Activated naive CD8-positive, alpha-beta T cell treated with anti-CD3 and anti-CD28 coated beads for 36 hours (primary cell): ENCODE measurements at places on chromosomes 5 and 9. TPM values are rescaled to one million over a fixed set of nuclear protein-coding genes. Genes with fewer than 3 reads are reported as not detected.

GRCh38 chr5:128538250-128539037 is 399 bp upstream of the FBN2 start:
- DNase-seq = no peak

The MLLT3 gene
- 69.9 TPM for total RNA-seq

The ARL14EPL gene
- not detected for total RNA-seq

DNA sequence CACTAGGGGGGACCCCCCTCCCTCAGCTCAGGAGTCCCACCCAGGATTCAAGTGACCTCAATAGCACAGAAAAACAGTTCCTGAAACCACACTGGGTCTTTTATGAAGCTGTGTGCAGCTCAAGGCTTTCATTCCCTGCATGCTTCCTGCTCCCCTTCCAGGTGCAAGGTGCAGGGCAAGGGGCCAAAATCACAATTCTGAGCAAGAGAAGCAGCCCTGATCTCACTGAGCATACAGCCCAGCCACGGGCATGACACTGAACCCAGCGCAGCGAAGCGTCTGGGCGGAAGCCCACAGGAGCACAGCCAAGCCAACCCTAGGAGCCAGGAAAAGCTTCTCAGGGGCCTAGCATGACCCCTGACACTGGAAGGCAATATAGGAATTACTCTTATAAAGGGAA is 62.9 kb downstream of the IRX2 start:
- no peak for DNase-seq

DNA sequence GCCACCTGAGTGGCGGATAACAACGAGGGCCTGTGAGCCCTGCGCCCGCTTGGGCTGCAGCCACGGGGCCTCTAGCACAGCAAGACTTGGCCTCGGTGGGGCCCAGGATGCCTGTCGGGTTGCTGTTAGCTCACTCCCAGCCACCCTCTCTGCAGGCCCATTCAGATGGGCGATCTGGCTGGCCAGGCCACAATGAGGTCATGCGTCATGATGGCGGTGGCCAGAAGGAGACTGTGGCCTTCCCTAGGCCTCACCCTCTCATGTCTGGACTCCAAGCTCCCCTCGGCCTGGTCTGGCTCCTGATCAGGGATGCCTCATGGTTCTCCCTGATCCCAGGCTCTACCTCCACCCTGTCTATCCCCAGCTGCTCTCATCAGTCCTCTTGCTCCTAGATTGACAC is 19.0 kb upstream of the TCOF1 start:
- no peak for DNase-seq

GRCh38 chr5:2574155-2574554 is 177.3 kb downstream of the IRX2 start:
- no peak for DNase-seq

The NEURL1B gene
- total RNA-seq = 0.10 TPM

GRCh38 chr9:109974143-109974917 is 194.3 kb downstream of the PALM2AKAP2 start:
- DNase-seq = peak; percentile 17

The SH3RF2 gene
- total RNA-seq = not detected

- no peak for DNase-seq
Observed at GRCh38 chr5:52999344-52999949, 10.3 kb downstream of the ITGA2 start.

The ATOSB gene
- 4.1 TPM for total RNA-seq

DNA sequence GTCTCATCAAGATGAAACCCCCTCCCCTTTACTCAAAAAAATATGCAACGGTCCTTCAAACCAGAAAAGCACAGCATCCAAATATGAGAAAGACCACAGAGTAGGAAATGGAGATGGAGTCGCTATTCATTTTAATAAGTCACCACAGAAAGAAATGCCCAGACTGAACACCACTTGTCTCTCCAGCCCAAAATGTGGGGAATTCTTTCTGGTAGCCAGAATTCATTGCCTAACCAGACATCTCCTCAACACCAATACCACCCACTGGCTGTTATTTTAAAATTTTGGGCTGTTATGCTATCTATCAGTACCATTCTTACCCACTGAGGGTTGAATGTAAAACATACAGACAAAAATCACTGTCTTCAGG is 100.1 kb downstream of the SUSD1 start:
- no peak for DNase-seq

The TMOD1 gene
- total RNA-seq = 1.5 TPM

The RGS7BP gene
- not detected for total RNA-seq

The PAXX gene
- 60.1 TPM for total RNA-seq

GRCh38 chr9:36284226-36284625 is 26.0 kb upstream of the GNE start:
- no peak for DNase-seq

DNA sequence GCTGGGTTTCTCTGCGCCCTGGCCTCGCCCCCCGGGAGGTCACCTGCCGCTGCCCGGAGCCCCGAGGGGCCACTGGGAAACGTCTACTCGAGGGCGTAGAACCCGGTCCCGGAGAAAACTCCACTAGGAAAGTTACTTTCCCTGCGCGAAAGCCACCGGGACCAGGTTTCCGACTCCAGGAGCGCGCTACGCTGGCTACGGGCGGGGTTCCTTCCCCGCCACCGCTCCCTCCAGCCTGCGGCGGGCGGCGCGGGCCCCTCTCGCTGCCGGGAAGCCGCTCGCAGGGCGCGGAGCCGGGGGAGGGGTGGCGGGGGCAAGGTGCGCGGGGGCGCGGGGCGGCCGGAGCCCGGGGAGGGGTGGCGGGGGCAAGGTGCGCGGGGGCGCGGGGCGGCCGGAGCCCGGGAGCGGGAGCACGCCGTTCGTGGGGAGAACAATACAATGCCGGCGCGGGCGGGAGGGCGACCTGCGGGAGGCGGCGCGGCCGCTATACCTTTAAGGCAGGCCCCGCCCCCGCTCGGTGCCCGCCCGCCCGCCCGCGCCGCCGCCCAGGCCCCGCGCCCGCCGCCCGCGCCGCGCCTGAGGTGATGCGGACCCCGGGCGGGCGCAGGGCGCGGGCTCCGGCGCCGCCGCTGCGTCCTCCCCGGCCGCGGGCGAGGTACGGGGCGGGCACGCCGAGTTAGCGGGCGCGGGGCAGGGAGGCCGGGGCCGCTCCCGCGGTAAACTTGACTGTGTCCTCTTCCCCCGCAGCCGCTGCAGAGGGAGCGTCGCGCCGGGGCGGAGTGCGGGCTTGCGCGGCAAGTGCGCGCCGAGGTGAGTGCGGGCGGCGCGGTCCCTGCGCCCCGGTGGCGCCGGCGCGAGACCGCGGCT is 278.1 kb downstream of the AOPEP start:
- peak; percentile 32 for DNase-seq

DNA sequence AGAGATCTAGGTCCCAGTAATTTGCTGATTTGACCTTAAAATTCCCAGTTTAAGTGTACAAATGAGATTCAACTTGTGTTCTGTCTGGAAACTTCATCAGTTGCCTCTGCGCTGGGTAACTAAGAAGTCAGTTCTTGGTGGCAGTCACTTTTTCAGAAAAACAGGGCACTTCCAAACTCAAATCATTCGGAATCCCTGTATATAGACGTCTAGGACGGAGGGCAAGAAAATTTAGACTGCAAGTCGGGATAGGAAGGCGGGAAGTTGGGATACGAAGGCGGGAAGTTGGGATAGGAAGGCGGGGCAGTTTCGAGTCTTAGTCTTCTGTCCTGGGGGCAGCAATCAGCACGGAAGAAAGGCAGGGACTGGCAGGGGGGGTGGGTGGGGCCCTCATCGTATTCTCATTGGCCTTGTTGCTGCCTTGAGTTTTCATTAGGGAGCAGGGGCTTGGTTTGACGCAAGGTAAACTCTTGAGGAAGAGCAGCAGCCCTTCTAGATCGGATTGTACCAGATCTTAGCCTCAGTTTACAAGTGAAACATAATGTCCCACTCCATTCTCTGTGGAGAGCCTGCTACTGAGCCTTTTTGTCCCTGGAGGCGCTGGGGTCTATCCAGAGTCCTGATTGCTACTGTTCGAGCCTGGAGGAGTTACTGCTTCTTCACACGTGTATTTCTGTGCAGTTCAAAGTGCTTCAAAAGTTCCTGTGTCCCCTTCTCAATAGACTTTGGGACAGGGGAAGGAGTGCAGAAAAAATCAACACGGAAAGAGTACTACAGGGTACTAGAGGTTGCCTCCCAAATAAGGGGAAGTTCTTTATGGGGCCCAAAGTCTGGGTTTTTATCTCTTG is 2.7 kb upstream of the PURA start:
- no peak for DNase-seq

The PRRX2 gene
- total RNA-seq = 0.66 TPM

DNA sequence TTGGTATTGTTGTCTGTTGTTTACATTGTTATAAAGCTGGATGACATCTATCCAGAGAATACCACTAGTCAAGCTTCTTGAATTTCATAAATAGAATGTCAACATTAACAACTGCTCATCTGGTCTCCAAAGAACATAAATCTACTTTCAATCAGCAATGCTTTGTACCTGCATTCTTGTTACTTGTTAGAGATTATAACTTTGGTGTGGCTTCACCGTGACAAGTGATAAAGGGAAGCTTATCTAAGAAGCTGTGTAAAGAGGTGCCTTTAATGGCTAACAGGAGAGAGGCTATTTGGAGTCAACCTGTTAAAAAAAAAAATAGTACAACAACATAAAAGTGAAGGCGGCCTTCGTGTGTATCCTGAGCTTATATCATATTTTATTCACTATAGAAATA is 41.8 kb downstream of the MUSK start:
- DNase-seq = no peak

DNA sequence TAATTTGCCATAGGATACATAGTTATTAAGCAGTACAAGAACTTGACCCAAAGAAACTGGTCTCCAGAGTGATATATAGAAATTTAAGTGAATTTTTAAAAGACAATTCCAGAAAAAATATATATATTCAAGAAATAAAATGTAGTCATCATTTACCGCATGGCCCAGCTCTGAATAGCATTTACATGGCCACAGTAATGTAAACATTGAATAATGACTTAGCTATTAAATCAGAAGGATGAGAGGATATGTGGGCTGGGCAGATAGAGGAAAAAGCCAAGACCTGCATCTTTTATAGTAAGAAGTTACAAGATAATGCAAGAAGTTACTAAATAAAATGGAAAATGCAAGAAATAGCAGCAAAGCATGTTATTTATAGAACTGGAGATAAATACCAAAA is 405.2 kb upstream of the WWC1 start:
- no peak for DNase-seq

DNA sequence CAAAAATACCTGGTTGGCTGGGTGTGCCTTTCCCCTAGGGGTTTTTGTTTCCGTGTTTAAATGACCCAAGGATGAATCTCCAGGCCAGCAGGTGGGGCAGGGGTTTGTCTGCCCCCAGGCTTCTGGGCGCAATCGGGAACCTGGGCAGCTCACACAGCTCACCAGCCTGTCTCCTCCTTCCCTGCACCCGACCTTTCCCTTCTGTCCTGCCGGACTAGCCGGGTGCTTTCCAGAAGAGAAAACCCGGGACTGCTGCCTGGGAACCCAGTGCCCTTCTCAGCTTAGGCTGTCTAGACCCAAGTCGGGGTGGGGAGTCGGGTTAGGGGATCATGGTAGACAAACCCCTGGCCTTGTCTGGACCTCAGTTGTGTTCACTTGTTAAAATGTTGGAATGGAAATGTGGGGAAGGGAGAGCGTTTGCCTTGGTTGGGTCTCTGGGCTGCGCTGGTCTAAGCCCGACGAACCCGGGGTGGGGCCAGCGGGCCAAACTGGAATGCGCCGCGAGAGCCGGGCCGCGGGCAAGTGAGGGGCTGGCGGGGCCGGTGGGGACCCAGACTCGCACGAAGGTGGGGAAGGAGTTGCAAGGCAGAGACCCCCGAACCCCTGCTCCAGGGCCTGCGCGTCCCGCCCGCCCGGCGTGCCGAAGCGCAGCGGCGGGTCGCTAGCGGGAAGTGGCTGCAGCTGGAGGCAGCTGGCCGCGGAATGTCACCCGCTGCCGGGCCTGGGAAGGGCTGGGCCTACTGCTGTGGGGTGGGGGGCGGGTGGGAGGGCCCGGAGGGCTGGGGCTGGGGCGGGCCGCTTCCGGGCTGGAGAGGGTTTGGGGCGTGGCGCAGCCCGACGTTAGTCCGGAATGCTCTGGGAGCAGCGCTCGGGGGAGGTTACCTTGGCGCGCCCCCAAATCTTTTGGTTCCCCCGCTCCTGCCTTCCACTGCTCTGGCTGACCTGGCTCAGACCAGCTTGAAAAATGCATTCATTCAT is 84.6 kb downstream of the DAB2IP start:
- no peak for DNase-seq

GRCh38 chr5:74433896-74434829 is 206.4 kb downstream of the ENC1 start:
- DNase-seq = no peak

- no peak for DNase-seq
Observed at GRCh38 chr5:36222620-36223019, 19.1 kb downstream of the NADK2 start.

DNA sequence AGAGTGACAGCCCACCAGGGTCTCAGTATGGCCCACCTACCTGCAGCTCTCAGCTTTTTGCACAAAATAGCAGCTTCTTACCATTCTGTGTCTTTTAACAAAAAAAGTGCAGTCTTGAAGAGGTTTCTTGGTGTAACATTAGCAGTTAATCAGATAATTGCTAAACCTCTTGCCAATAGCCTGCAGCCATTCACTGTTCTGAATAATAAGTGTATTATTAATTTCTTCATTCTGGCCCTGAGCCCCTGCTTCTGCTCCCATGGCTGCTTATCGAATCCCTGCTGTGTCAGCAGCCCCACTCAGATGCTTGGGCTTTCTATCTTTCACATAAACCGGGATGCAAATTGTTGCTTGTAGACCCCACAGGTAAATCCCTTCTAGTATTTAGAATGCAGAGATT is 485.9 kb downstream of the CAAP1 start:
- no peak for DNase-seq

DNA sequence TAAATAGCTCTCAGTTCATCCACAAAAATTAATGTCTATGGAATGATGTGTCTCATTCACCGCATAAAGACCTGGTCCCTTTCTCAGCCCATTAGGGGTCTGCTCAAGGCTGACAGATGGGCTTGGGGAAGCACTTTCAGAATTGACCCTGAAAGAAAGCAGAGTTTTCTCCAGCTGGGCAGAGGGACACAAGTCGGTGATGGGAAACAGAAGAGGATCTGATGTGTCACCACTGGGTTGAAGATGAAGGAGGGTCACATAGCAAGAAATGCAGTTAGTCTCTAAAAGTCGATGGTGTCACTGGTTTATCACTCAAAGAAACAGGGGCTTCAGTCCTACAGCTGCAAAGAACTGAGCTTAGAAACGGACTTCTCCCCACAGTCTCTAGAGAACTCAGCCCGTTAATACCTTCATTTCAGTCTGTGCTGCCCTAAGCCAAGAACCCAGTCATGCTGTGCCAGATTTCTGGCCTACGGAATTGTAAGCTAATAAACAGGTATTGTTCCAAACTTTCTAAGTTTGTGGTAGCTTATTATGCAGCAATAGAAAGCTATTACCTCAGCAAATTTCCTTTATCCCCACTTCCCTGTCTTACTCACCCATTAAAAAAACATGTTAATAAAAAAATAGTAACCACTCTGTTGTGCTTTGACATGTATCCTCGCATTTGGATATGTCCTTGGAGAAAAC is 64.6 kb downstream of the ADAMTS12 start:
- no peak for DNase-seq

DNA sequence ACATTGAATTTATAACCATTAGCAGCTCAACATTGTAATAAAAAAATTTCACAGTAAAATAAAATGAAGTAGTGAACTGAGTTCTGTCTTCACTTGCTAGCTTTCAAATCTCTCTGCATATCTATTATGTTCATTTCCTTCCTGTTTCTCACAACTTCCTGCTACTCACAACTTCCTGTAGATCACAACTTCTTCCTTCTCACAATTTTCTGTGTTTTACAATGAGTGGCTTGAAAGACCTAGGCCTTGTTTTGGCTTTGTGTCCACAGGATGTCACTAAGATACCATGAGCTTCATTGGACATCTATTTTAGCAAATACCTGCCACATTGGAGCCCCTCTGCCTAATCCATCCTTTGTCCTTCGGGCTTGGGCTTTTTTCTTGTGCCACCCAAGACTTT is 480.3 kb upstream of the ADAMTS16 start:
- DNase-seq = no peak

- no peak for DNase-seq
Observed at GRCh38 chr5:33852837-33853236, 39.0 kb downstream of the ADAMTS12 start.

The GRK6 gene
- total RNA-seq = 115 TPM
